ENCODE measurements at places on chromosomes 1 and 21.
A peak's percentile ranks its signal among the peaks of the same experiment; 100 is the strongest.

DNA sequence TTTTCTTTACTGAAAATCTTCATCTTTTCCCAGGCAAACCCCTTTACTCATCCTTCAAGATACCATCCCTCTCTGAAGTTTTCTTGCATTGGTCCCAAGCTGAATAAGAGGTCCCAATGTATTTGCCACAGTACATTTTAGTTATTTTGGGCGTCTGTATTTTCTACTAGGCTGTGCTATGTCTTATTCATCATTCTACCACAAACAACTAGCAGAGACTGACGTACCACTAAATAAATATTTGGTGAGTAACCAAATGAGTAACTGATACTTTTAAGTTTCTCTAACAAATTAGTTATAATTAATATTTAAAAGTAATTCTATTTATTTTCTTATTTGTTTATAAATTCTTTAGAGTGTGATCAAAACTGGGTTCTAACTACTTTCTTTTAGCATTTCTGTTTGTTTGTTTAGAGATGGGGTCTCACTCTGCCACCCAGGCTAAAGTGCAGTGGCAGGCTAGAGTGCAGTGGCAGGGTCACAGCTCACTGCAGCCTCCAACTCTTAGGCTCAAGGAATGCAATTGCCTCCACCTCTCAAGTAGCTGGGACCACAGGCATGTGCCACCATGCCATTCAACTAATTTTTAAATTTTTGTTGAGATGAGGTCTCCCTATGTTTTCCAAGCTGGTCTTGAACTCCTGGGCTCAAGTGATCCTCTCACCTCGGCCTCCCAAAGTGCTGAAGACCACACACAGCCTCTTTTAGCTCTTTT, 33.1 kb downstream of the NDC1 start:
- no peak for DNase-seq

DNA sequence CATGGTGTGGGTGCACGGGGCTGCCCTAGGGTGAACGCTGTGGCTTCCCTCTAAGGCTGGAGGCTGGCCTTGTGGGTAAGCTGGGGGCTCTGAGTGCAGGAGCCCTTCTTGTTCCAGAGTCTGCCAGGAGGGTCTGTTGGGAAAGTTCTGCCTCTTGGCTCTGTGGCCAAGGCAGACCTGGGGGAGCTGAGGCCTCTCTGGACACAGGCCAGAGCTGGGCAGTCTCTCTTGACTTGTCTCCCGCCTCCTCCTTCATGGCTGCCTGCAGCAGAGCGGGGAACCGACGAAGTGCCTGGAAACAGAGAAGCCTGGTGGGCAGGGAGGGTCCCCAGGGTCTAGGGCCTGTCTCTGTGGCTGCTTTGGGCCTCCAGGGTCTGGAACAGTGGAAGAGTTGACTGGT, 30.3 kb upstream of the PEX10 start:
- no peak for DNase-seq

DNA sequence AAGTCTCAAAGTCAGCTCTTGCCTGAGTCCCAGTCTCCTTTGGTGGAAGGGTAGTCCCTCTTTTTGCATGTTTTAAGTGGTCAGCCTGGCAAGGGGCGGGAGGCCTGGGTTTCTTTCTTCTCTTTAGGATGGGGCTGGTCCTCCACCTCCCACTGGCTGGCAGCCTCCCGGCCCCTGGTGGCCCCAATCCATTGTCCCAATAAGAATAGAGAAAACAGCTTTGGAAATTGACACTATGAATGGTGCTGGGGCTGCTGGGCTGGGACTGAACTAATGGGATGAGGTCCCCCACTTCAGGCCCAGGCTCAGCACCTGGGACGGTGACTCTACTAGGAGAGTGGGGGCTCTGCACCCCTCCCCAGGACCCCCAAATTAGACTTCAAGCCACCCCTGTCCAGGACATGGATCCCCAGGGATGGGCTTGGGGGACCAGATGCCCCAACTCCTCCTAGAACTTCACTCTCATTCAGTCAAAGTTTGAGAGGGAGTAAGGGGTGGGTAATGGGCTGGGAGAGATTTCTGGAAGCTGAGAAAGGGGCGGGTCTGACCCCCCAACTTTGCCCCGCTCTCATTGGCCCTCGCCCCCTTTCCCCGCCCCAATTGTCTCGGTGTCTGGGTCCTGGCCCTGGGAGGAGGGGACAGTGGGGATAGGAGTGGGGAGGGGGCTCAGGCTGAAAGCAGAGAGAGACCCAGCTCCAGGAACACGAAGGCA, 18.2 kb downstream of the SLC27A3 start:
- no peak for DNase-seq

- peak; percentile 56 for DNase-seq
Observed at GRCh38 chr1:21338573-21339355, 48.5 kb upstream of the ECE1 start.

- DNase-seq = no peak
Observed at GRCh38 chr1:15455522-15455921, 1.0 kb upstream of the CELA2A start.

DNA sequence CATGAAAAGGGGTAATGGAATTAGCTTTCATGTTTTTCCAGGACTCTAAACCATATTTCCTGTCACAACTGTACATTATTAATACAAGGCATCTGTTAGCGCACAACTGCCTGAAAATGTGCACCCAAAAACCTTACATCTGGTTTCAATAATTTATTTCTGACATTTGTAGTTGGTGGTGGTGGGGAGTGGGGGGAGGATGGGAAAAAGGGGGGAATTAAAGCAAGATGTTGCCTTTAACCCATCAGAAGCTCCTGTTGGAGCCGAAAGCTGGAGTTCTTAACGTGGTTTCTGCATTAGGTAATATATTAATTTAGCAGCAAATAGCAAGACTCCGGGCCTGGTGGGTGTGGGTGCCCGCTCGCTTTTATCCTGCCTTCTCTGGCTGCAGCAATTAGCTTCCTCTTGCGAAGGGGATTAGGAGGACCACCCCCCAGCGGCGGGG, 36.9 kb upstream of the HHAT start:
- DNase-seq = no peak

DNA sequence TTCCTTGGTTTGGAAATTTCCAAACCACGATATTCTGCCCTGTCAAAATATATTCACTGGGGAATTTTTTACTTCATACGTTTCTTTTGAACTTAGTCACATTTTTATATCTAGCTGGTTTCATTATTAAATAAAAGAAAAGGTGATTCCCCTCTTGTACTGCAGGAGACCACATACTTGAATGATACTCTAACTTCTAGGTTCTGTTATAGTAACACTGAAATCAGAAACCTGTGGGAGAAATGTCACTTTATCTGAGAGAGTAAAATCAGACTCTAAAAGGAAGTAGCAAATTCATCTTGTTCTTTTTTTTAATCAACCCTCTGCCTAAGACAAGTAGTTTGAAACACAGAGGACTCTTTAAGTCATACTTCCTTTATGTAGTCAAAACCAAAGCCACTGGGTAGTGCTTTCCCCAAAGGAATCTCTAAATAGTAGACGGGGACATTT, 34.4 kb downstream of the MRPL39 start:
- no peak for DNase-seq

GRCh38 chr21:44614961-44615391, 3.1 kb downstream of the KRTAP10-8 start:
- no peak for DNase-seq

GRCh38 chr1:193656841-193657240, 470.4 kb upstream of the B3GALT2 start:
- no peak for DNase-seq

GRCh38 chr1:174217787-174218574, 58.7 kb downstream of the RABGAP1L start:
- DNase-seq = peak; percentile 14

- DNase-seq = no peak
Observed at GRCh38 chr1:54052431-54052933, 522 bp downstream of the TMEM59 start.

DNA sequence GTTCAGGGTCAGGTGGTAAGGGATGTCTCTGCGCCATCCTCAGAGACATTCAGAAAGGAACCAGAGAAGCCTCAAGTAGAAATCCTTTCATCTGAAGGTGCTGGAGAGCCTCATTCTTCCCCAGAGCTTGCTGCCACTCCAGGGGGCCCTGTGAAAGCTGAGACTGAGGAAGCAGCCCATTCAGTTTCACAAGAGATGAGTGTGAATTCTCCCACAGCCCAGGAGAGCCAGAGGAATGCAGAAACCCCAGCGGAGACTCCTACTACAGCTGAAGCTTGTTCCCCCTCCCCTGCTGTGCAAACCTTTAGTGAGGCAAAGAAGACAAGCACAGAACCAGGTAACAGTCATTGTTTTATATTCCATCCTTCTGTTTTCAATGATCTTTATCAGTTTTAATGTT, 38.7 kb downstream of the ZBTB40 start:
- no peak for DNase-seq

GRCh38 chr21:25328736-25329135, 278.5 kb downstream of the MRPL39 start:
- no peak for DNase-seq

- DNase-seq = no peak
Observed at GRCh38 chr1:151984313-151984956, 9.2 kb downstream of the S100A10 start.

DNA sequence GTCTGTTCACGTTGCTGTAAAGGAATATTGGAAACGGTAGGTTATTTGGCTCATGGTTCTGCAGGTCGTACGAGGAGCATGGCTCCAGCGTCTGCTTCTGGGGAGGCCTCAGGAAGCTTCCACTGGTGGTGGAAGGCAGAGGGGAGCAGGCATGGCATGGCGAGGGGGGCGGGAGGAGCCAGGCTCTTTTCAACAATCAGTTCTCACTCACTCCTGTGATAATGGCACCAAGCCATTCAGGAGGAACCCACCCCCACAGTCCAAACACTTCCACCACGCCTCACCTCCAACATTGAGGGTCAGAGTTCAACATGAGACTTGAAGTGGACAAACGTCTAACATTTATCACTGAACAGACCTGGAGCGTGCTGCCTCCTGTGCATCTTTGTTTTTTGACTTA, 141.2 kb downstream of the PGBD5 start:
- no peak for DNase-seq

DNA sequence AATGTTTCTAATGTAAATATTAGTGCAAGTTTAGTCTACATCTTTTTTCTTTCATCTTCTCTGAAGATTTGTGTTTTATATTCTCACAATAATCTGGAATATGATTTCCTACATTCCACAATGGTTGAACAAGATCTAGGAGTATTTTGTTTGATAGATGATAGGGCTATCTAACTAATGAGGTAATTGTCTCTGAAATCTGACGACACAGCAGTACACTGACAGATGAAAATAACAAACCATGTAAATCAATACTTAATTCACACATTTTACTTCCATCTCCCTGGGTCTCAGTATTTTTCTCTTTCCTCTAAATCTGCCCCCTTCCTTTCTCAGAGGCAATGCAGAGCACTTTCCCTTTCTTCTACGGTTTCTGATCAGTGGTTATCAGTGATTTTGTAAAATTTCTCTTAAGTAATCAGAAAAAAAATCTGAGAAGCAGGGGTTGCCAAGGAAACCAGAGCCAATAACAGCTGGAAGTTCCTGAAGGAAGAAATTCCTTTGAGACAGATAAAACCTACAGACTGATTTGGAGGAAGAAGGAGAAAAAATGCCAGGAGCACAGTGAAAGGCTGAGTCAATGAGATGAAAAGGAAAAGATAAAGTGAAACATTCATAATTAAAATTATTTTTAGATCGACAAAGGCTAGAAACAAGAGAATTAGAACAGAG, 7.3 kb upstream of the ANKRD13C start:
- DNase-seq = no peak

DNA sequence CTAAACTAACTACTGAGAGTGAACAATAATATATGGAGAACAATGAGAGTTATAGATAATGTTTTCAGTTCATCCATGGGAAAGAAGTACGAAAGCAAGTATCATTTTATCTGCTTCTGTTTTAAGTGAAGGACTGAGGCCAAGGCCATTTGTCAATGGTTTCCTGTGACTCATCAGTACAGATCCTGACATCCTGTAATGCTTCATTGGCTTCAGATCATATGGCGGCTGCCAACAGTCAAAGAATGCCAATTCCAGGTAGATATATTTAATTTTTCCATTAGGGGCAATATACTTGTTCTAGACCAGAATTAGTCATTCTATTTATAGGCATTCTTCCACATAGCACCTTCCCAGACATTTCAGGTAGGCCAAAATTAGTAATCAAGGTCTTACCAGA, 97.3 kb downstream of the USH2A start:
- no peak for DNase-seq

DNA sequence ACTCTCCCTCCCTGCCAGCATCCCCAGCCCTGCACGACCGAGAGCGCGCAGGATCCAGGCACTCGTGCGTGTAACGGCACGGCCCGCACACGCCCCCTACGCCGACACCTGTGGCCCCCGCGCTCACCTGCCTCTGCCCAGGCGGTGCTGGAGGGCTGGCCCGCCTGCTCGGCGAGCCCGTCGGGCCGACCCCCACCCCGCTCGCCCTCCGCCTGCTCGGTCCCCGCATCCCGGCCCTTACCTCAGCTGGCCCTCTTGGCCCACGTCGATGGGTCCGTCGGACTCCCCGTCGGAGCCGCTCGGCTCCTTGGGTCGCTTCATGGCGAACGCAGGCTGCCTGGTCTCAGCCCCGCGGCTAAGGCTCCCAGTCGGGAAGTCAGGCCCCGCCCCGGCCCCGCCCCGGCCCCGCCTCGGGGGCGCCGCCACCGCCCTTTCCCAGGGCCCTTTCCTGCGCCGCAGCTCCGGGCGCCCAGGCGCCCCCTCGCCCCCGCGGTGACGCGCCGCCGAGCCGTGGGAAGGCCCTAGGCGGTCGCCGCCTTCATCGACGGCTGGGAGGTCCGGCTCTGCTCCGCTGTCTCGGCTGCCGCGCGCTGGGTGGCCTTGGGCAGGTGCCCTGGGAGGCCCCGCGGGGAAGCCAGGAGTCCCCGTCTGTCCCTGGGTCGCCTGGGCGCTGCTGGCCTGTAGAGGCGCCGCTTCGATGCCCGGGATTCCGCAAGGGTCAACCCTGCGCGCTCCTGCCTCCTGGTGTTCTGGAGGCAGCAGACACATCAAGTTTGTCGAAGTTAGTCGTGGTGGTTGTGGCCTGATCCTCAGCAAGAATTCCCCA, at the start of gene HEYL:
HEYL (minus strand) TSS at position 339 of the 826 bp plus-strand sequence; CDS start at position 321, 18 bp downstream.
- DNase-seq = no peak

DNA sequence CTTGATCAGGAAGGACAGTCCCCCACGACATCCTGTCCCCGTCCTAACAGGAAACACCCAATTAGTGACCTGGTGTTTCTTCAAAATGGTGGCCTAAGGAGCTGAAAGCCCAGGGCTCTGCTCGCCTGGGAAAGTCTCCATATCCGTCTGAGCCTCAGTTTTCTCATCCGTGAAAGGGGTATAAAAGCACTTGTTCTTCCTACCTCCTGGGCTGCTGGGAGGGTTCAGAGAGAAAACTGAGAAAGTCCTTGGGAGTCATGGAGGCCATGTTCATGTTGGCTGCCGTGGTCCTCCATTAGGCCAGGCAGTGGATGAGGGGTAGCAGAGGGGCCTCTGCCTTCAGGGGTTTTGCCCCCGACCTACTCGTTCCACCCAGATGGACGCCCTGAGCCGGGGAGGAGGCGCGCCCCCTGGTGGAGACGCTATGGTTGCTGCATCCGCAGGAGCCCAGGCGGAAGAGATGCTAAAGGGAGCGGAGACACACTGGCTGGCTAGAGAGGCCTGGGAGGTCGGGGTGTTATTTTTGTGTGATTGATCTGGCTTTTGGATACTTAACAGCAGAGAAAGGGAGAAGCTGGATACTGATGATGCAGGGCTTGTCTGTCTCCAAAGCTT, 113.5 kb downstream of the PRDM2 start:
- no peak for DNase-seq

GRCh38 chr1:150256198-150256553, 1.4 kb upstream of the CA14 start:
- no peak for DNase-seq

Data from NCI-H1417 treated with DMSO at 0.1 percent for 48 hours (cell line).